ENCODE measurements at places on chromosomes 4 and X.
A peak's percentile ranks its signal among the peaks of the same experiment; 100 is the strongest.

GRCh38 chr4:184142121-184143000, 75.3 kb downstream of the ENPP6 start:
- no peak for DNase-seq

DNA sequence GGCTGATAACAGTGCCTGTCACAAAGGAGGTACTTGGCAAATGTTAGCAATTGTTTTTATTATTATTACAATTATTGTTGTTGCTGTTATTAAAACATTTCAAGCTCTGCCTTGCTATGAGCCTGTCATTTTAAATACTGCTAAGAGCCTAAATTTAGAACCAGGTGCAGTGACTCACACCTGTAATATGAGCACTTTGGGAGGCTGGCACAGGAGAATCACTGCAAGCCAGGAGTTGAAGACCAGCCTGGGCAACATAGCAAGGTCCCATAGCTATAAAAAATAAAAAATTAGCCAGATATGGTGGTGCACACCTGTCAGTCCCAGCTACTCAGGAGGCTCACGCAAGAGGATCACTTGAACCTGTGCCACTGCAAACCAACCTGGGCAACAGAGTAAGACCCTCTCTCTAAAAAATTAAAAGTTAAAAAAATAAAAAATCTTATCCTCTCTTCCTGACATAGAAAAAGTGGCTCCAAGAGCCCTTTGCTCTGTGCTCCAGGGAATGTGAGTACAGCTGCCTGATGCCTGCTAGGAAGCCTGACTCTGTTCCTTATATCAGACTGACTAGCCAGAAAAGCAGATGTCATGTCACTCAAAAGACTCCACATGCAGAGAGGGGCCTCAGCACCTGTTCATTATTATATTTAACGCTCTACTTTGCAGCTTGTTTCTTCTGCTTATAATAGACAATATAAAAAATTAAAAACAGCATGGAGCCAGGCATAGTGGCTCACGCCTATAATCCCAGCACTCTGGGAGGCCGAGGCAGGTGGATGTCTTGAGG, 234.0 kb downstream of the OPHN1 start:
- no peak for DNase-seq

GRCh38 chrX:14546190-14546589, 16.9 kb downstream of the GLRA2 start:
- no peak for DNase-seq

- DNase-seq, result no peak
Observed at GRCh38 chrX:134171661-134172587, 65.1 kb upstream of the CCDC160 start.

- DNase-seq, result no peak
Observed at GRCh38 chr4:3660928-3661515, 105.2 kb upstream of the ADRA2C start.

DNA sequence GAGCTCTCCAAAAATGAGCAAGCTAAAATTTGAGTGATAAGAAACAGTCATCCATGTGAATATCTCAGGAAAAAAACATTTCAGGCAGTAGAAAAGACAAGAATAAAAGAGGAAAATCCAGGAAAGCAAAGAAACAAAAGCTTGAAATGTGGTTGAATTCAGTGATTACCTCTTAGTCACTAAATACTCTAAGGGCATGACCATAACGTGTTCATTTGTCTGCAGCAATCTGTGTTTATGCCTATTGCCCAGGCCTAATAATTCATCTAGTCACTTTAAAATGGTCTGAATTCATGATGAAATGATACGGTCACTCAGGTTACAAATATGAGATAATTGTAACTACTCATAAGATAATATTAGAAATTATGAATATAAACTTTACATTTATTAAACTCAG, 837.9 kb downstream of the STPG2 start:
- no peak for DNase-seq

- DNase-seq, result peak; percentile 18
Observed at GRCh38 chr4:15649914-15650545, 5.1 kb downstream of the FBXL5 start.

DNA sequence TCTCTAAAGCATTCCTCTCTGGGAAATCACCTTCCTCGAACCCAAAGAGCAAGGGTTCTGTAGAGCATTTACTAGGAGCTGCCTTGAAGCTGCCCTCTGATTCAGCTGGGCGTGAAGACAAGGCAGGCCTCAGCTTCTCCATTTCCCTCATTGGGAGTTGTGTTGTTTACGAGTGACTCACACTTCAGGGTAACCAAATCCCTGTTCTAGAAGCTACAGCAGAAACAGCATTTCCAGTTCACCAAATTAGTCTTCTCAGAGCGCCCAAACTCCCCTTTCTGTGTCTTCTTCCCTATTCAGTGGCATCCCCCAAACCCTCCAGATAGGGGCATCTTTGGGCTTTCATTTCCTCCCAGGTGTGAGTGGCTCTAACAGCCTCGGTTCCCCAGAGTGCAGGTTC, 863 bp upstream of the XPNPEP2 start:
- DNase-seq, result no peak

DNA sequence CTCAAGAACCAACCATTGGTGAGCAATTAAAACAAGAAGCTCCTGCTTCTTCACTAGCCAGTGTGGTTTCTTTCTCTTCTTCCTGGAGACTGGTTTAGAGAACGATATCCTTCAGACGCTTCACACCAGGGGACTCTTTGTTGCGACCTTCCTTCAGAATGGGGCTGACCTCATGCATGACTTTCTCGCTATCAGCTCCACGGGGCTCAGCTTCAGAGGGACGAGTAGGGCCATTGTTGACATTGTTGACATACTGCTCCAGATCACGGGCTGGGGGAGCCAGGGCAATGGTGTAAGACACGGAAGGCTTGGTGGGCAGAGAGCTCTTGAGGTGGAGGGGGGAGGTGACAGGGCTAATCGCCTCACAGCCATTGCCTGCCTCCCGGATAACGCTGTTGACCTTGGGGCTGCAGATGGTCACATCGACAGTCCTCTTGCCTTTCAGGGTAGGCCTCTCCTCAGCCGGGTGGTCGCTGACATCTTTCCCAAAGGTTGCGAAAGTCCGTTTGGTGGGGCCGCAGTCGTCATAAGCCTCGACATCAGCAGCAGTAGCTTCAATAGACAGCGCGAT, 113.8 kb downstream of the PCDH19 start:
- DNase-seq, result no peak

DNA sequence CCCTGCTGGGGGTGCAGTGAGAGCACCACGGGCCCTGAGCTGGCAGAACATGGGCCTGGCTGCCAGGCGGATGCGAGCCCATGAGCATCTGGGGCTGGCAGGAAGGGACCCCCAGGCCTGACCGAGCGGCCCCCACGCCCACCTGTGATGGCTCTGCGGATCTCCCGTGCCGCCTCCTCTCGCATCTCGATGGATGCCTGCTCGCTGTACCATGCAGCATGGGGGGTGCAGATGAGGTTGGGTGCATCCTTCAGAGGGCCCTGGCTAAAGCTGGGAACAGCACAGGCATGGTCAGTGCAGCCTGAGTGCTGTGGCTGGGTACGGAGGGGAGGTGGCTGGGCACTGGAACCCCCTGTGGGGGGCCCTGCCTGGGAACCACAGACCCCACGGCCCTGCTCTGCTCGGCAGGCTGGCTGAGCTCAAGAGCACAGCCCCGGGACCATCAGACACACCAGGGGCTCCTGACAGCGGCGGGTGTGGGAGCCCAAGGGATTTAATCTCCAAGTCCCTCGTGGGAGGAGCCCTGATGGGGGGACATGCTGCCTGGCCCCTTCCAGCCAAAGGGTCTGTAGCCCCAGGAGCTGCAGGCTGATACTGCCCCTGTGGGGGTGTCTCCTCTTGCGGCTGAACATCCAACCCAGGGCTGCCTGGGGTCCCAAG, 35.5 kb downstream of the CTBP1 start:
- no peak for DNase-seq

DNA sequence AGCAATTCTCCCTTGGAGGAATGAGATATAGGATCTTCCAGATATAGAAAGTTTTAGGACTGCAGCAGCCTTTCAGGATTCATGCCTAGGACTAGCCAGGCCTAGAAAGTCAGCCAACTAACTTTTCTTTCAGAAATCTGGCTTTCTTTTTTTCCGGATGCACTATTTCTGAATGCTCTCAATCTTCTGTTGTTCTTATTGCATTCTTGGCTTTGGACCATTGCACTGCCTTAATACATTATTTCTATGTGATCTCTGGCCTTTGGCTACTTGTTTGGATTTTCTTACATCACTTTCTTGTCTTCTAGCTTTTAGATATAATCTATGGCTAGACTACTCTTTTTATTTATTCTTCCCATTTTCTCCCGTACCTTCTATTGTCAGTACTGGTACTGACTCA, 813.1 kb upstream of the HTR2C start:
- DNase-seq, result no peak

DNA sequence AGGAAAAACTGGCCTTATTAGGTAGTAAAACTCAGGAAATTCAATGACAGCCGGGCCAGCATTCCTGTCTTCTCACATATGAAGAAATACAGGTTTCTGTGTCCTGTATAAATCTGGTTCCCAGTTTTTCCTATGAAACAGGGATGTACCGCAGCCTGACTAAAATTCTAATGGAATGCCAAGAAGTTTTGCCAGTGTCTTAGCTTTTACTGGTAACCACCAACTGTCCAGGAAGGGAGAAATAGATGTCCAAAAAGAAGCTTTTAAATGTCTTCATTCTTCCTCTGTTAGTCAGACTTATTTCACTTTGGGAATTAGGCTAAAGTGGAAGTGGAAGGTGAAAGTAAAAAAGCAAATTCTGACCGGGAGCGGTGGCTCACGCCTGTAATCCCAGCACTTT, 108.0 kb upstream of the TBL1X start:
- DNase-seq, result no peak

DNA sequence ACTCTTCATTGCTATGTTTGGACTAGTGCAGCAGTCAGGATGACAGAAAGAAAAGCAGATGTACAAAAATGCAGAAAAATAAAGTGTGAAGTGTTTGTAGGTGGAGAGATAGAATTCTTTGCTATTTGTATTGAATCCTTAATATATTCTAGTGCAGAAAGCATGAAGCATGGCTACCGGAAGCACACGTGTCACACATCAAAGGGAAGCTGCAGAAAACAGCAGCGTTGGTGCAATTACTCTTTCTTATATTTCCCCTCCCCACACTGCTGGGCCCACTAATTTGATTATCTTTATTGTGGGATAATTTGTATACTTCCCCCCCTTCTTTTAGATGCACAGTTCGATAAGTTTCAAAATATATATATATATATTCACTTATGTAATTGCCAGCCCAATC, 35.9 kb upstream of the TAPT1 start:
- DNase-seq, result no peak

GRCh38 chr4:86857341-86858052, 8.3 kb upstream of the SLC10A6 start:
- no peak for DNase-seq

DNA sequence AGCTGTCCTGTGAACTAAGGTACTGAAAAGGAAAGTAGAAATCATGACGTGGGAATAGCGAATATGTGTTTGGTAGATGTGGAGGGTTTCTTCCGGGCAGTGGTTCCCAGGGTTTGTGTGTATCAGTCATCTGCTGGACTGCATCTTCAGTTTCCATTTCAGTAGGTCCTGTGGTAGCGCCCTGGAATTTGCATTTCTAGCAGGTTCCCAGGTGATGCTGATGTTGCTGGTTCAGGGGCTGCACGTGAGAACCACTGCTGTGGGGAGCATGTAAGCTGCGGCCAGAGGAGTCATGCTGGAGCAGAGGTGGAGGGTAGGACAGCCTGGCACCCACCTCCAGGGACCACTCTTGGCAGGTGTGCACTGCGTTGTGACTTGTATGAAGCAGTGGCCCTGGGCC, 47.1 kb downstream of the ARHGAP10 start:
- no peak for DNase-seq

- DNase-seq, result no peak
Observed at GRCh38 chr4:98887145-98887544, 41.8 kb downstream of the EIF4E start.

DNA sequence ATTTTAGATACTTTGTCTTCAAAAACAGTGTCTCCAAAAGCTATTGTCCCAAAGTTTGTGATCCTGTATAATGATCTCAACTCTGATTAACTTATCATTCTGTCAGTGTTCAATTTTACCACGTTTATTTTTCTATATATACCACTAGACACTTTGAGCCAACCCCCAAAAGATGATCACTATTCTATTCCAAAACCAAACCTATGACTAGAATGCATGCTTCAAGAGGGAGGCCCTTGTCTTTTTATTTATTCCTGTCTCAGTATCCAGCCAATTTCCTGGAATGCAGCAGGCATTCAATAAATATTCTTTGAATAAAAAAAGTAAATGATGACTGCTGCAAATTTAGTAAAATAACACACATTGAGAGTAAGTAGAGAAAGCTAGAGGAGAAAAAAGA, 275.6 kb downstream of the LDB2 start:
- DNase-seq, result no peak

GRCh38 chr4:127214016-127214415, 418.7 kb upstream of the INTU start:
- DNase-seq, result no peak

DNA sequence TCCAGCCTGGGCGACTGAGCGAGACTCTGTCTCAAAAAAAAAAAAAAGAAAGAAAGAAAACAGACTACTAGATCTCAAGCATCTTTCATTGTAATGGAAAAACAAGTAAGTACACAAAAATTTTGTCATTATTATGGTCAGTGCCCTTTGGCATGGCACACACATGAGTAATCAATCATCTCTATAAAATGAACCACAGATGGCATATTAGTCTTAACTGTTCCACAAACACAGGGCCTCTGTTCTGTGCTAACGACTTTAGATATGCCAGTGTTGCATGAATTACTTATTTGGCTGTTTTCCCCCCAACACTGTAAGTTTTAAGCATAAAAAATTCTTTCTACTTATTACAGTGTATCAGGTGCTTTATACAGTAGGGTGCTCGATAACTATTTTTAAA, 90.4 kb downstream of the COX7B2 start:
- DNase-seq, result no peak

DNA sequence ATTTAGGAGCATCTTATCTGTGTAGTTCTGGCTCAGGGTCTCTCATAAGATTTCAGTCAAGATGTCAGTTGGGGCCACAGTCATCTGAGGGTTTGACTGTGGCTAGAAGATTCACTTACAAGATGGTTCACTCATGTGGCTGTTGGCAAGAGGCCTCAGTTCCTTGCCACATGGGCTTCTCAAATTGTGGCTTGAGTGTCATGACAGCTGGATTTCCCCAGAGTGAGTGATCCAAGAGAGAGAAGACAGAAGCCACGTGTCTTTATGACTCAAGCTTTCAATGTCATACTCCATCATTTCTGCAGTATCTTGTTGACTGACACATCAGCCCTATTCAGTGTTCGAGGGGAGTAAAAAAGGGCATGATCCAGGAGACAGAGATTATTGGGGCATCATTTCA, 131.3 kb upstream of the AP1S2 start:
- DNase-seq, result no peak

DNA sequence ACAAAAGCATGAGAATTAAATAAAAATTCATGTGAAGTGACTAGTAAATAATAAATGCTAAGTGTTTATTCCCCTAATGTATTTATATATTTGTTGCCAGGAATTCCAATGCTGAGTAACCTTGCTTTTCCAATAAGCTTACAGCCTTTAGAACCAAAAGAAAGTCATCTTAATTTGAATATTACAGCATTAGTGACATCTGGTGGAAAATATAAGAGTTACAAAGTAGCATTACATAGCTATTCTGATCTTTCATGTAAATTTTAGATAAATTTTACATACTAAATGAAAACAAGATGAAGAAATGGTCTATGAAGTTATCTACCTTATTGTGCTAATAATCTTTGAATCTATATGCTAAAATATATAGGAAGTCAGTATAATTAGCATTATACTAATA, 10.4 kb downstream of the MAD2L1 start:
- DNase-seq, result no peak
